ENCODE measurements at places on chromosomes 1 and 21. TPM values are rescaled to one million over a fixed set of nuclear protein-coding genes. Genes with fewer than 3 reads are reported as not detected.

ACTN2 gene
- 28.9 TPM for total RNA-seq

OPTC gene
- total RNA-seq: not detected

MFN2 gene
- total RNA-seq: 49.3 TPM

MYOG gene
- total RNA-seq: not detected

ADCY10 gene
- total RNA-seq: 0.26 TPM

REN gene
- total RNA-seq: 9.4 TPM

SKI gene
- total RNA-seq: 148 TPM

FMO3 gene
- 0.51 TPM for total RNA-seq

MR1 gene
- total RNA-seq: 29.7 TPM

ZBTB8A gene
- total RNA-seq: 23.4 TPM

TCHH gene
- not detected for total RNA-seq

TRABD2B gene
- under 0.01 TPM for total RNA-seq

EFNA1 gene
- total RNA-seq: 23.8 TPM

EXTL1 gene
- not detected for total RNA-seq

MEX3A gene
- total RNA-seq: 13.3 TPM

CTSK gene
- 83.5 TPM for total RNA-seq

INAVA gene
- total RNA-seq: 1.5 TPM

COL11A1 gene
- 30.1 TPM for total RNA-seq

EMC1 gene
- total RNA-seq: 39.7 TPM

IVL gene
- not detected for total RNA-seq

F13B gene
- total RNA-seq: not detected

LCE1A gene
- not detected for total RNA-seq

REG4 gene
- not detected for total RNA-seq

RHEX gene
- 3.6 TPM for total RNA-seq

FCER1G gene
- 13.2 TPM for total RNA-seq

LZIC gene
- 66.9 TPM for total RNA-seq

OR2T8 gene
- total RNA-seq: 0.40 TPM

CLEC20A gene
- total RNA-seq: not detected

TEDDM1 gene
- not detected for total RNA-seq

TEKT2 gene
- 7.5 TPM for total RNA-seq

PROK1 gene
- not detected for total RNA-seq

TRAF3IP3 gene
- 1.3 TPM for total RNA-seq

CASZ1 gene
- total RNA-seq: 49.2 TPM

SPATA45 gene
- not detected for total RNA-seq

SYDE2 gene
- total RNA-seq: 24.3 TPM

WNT9A gene
- total RNA-seq: 4.4 TPM

FBXO2 gene
- 7.0 TPM for total RNA-seq

LIN9 gene
- total RNA-seq: 15.1 TPM

RCC1 gene
- total RNA-seq: 3.8 TPM

GSTM2 gene
- 154 TPM for total RNA-seq

PLEKHG5 gene
- 2.6 TPM for total RNA-seq

NLRP3 gene
- 2.8 TPM for total RNA-seq

EPHB2 gene
- total RNA-seq: 49.6 TPM

Data from uterus (tissue), 4 donors.